A172 (cell line): ENCODE measurements at places on chromosomes 3 and 15. TPM values are rescaled to one million over a fixed set of nuclear protein-coding genes. Genes with fewer than 3 reads are reported as not detected.

DNA sequence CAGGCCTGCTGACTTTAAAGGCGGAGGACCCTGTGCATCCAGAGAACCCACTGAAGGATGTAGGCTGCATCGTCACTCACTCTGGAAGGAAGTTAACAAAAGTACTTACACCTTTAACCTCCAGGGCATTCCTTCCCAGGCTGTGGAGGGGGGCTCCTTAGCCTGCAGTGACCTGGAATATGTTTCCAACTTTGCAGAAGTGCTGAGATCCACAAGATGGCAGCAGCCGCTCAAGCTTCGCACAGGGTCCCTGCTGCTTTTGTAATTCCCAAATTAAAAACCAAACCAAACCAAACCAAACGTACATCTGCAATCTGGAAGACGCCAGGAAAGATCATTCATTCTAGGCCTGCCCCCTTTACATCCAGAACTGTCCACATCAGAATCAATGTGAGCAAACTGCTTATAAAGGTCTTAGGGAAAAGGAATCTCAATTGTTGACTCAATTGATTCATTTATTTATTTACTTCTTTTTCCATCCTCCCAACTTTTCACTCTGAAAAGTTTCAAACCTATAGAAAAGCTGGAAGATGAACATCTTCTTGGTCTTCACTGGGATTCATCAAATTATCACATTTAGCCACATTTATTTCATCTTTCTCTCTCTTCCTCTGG is 70.5 kb upstream of the KLHL25 start:
- peak; percentile 44 for DNase-seq

- DNase-seq, result peak; percentile 48
These were observed 62.2 kb upstream of the CTSH start for GRCh38 chr15:79007066-79007465.

DNA sequence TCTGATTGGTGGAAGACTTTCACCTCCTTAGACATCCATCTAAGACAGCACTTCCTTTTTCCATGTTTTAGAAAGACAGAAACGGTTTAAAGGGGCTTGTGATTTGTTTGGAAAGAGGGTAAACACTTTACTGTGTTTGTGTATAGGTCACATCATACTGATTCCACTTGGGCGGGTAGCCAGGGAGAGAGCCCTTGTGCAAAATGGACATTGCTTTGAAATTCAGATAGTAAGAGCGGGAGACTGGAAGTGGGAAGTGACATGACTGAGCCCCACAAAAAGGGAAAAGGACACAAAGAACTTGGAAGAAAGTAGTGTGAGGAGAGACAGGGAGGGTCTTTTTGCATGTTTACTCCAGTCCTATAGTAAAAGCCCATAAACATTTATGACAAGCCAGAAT is 195.6 kb upstream of the CNTN4 start:
- DNase-seq, result no peak

ADPRH gene
- total RNA-seq, result 0.21 TPM in 1 of 2 replicates, not detected in the other

C2CD4B gene
- total RNA-seq, result not detected in 2 replicates

GOLGA6D gene
- total RNA-seq, result not detected in 2 replicates

- DNase-seq, result no peak
These were observed 37.3 kb downstream of the BTD start for GRCh38 chr3:15638891-15639262.

DNA sequence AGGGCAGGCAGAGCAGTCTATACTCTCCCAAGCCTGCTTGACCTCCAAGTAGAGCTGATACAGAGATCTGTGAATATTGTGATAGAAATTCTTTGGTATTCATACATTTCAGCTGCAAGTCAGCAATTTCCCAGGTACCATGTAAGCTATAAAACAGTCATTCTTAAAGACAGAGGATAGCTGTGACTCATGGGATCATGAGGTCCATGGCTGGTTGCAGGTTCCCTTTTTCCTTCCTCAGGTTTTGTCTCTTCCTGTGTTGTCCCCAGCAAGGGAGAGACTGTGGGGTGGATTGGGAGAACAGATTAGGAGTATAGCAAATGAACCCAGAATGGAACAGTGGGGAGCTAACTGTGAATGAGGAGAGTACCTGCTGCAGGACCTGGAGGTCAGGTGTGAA is 5.4 kb upstream of the P4HTM start:
- no peak for DNase-seq

DNA sequence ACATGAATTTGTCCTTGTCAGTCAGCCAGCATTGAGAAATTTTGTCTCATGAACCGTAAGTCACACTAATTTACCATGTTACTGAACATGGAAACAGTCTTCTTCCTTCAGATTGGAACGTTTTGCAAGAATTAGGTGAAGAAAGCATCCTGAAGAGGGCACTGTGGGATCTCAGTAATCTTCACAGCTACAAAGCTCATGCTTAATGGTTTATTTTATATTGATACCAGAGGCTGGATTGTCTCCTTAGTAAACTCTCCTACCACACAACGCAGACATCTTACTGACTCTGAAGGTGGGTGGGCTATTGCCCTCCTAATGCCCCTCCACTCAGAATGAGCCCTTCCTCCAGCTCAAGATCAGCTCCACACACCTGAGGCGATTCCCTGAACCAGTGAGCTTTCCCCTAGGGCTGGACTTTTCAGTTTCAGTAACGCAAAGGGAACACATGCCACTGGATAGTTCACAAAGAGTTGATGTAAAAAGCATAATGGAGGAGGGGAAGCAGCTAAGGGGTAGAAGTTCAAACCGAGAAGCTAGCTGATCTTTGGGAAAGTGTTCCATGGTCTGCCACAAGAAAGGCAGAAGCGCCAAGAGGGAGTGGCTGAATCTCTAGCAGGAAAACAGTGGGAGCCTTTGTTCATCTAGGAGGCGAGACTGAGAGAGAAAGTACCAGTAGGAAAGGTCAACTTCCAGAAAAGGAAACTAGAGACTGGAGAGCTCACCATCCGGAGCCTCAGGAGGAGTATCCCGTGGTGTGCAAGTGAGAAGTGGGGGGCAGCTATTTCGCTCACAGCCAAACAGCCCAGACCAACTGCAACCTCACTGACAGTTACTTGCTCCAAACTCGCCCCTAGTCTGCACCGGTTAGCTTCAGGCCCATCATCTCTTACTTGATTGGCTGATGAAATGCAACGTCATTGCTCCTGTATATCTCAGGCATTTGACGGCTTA is at the start of gene SLC9C1:
Gene SLC9C1, minus strand, starts transcription at position 849 of the 954 bp plus-strand sequence. CDS start 7,425 bp downstream, outside the sequence.
- DNase-seq, result peak; percentile 82

DNA sequence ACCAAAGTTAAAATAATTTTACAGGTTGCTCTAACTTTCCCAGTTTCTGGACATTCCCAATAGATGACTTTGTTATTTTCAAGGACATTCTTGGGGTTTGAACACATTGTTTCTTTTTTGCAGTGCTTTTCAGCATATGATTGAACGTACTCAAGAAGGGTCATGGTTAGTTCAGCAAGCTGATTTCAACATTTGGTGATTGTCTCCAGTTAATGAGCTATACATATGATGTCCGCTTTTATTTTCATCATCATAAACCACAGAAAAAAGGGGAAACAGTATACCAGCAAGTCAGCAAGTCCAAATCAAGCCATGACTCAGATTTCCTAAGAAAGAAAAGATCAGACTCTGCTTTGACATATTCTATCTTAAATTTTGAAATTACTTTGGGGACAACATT is 69.4 kb downstream of the B3GALNT1 start:
- DNase-seq, result no peak

CSPG4 gene
- 132 and 171 TPM in 2 replicates for total RNA-seq
